ENCODE measurements at places on chromosomes 11 and 22.

DNA sequence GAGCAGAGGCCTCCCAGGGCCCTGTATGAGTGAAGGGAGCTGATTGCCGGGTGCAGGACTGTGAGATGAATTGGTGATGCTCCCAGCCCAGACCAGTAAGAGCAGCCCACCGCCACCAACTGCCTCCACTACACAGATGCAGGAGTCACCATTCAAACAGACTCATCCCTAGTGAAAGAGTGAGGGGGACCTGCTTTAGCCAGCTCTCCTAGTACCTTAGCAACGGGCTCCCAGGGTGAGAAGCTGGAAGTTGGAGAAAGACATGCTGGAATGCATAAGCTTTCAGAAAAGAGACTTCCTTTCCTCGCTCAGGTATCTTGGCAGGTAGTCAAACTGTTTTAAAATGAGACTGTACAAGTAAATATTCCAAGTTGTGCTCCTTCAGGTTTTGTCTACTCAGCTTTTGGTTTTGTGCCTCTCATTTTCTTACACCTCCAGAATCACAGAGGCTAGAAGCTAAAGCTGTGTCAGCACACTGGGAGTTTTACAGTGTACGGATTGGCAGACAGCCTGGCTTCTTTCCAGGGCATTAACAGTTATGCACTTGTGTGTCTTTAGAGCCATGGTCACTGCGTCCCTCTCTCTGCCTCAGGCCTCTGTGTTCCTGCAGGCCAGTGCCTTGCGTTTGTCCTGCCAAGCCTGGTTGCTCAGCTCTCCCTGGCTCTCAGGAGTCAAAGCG, 146.2 kb downstream of the ATXN10 start:
- DNase-seq: no peak

DNA sequence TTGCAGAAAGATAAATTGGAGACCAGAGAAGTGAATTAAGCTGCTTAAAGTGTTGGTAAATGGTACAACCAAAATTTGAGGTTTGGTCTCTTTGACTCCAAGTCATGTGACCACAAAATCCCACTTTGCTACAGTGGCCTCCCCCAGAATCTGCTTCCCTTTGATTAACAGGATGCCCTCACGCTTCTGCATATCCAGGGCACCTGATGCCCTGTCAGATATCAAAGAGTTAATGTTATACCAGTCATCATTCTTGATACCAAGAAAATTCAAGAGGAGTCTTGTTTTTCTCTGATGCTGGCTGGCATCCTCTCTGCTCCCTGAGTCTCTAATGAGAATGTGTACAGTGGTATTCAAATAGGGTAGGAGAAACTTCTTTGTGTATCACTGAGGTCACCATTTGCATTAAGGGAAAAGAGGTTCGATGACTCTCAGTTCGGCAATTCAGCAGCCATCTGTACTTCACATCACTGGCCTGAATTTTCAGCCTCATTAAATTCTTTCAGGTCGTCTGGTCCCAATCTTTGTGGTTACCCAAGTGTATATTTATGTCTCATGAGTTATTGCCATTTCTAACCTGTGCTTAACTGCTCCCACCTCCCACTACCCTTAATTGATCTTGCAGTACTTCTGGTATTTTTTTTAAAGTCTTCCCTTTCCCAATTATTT, 73.9 kb downstream of the BDNF start:
- DNase-seq: no peak

GRCh38 chr11:95925011-95925410, 1.1 kb upstream of the MTMR2 start:
- DNase-seq: no peak

- DNase-seq: peak; percentile 88
These were observed 2.0 kb upstream of the CASTOR1 start for GRCh38 chr22:30291058-30291892.

DNA sequence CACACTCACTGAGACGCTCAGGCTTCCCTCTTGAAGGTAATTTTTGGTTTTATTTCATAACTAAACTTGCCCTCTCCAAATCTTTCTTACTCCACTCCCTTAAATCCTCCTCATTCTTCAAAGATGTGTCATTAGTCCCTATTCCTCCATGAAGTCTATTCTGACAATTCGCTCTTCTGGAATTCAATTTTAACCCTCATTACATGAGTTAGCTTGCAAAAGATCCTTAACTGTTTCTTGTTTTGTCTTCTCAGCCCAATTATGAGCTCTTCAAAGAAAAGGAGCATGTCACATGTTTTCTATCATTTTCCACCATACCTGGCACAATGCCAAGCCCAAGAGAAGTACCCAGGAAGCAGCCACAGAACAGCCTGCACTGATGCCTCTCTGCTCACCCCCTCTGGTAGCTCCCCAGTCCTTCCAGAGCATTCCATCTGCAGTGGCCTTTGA, 13.0 kb downstream of the GALNT18 start:
- DNase-seq: no peak

- no peak for DNase-seq
These were observed 8.1 kb downstream of the JRKL start for GRCh38 chr11:96397863-96398262.

GRCh38 chr11:22347857-22348487, 9.8 kb downstream of the SLC17A6 start:
- DNase-seq: no peak

- DNase-seq: no peak
These were observed 1955.1 kb upstream of the RAG2 start for GRCh38 chr11:38553148-38553547.

DNA sequence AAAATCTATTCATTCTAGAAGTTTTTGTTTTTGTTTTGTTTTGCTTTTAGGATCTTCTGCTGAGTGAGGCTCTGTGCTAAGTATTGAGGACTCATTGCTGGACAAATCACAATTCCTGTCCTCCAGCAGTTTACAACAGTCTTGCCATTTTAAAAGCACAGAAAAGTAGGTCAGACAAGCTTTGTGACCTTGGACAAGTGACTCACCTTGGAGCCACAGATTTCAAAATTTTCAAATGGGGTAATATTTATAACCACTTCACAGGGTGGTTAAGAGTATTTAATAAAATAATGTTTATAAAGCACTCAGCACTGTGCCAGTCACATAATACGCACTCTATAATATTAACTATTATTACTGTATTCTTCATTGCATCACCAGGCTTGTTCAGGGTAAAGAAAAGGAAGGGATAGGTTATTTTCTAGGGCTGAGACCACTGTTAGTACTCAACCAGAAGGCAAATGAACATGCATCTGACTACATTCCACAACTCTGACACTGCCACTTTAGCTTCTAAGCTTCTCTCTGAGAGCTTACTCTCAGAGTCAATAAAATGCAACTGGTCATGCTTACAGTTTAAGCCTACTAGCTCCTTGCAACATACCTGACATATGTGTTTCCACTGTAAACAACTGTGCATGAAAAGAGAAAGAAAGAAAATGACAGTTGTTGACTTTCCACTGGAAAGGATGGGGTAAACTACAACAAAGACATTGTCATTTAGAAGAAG, 63.2 kb upstream of the FIBIN start:
- no peak for DNase-seq

GRCh38 chr22:41523464-41524221, 20.6 kb downstream of the POLR3H start:
- no peak for DNase-seq

DNA sequence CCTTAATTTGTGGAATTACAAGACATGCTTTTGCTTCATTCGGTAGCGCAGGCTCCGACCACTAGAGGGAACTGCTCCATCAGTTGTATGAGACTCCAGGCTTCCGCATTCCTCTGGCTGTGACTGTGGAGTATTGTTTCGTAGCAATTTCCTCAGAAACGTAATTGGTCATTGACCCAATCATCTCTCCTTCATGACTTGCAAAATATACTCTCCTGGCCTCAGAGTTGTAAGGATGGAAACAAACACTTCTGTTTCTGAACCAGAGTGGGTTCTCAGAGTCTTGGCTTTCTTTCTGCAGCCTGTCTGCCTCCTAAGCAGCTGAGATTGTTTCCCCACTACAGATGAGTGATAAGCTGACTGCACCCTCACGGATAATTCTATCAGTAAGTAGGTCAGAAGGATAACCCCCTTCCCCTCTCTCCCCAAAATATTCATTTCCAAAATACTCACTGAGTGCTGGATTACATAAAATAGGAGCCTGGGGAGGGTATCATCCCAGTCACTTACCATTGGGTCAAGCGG, 146.8 kb upstream of the ZC3H12C start:
- peak; percentile 85 for DNase-seq

All from lower leg skin (tissue), 4 donors.